ENCODE measurements at places on chromosomes 1 and 21.

DNA sequence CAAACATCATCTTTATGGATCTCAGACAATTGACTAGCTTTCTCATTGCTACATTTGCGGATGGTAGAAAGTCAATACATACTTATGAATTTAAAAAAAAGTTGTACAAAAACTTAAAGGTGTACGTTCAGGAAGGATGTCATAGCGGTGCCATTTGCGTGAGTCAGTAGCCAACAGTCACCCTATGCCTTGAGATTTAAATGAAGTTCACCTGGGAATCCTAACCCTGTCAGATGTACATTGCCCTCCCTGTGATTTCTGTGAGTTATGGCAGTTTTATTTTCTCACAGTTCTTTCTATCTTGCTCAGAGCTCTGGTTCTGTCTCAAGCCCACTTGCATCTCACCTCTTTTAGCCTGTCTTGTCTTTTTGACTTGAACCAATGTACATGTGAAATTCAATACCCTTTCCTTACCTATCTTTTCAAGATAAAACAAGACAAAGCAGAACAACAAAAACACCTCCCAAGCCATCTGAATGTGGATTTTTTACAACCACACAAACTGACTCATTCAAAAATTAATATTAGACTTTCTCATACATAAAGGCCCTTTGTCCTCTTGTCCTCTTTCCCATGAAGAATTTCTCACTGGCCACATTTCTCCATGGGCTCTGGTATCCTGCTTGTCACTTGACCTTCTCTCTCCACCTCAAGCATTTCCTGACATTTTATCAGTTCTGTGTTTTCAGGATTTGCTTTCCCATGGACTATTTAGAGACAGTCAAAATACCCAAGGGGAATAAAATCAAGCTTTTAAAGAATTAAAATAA is 25.3 kb upstream of the ZNF697 start:
- no peak for DNase-seq

DNA sequence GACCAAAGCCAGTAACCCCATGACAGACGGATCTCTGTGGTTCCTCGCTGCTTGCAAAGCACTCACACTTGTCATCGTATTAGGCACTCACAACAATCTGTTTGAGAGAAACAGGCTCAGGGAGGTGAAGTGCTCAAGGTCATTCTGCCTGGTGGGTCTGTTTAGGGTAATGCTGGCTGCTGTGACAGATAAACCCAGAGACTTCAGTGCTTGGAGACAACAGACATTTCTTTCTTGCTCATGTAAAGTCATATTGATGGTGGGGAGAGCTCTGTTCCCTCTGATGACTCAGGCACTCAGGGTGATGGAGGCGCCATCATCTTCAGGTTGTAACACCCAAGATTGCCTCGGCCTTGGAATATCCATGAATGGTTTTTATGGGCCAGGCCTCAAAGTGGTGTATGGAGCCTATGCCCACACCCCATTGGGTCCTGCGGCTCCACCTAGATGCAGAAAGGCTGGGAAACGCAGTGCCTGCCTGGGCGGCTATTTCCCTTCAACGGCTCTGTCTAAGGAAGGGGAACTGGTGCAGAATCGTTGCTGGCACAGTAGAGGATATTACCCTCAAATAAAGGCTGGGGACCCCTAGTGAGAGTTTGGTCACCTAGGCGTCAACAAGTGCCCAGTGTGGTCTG is 71.6 kb upstream of the SELENON start:
- no peak for DNase-seq

- no peak for DNase-seq
Observed at GRCh38 chr1:229479660-229480399, 28.3 kb downstream of the NUP133 start.

DNA sequence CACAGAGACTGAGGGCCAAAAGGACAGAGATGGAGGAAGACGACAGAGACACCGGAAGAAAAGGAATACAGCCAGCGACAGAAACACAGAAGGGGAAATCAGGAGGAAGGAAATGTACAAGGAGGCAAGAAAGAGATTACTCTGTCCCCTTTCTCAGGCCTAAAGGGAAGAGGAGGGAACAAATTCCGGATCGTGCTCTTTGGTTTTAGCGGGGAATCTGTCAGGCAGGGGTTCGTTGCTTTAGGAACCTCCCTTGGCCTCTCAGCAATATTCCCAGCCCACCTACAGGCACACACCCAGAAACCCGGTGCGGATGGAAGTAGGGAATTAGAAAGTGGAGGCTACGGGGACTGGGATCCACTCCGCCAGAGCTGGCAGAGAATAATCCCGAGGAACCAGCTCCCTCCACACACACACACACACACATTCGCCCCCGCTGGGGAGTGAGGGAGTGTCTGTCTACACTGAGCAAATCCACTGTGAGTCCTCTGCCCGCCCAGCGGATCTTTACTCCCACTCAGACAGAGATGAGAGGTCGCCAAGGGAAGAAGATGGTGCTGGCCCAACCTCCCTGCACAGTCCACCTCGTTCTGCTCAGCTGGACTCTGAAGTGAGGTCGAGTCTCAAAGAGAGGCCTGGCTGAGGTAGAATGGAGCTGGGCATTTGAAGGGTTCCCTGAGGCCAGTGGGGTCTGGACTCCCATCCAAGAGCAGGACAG is 5.7 kb downstream of the TAL1 start:
- DNase-seq: no peak

DNA sequence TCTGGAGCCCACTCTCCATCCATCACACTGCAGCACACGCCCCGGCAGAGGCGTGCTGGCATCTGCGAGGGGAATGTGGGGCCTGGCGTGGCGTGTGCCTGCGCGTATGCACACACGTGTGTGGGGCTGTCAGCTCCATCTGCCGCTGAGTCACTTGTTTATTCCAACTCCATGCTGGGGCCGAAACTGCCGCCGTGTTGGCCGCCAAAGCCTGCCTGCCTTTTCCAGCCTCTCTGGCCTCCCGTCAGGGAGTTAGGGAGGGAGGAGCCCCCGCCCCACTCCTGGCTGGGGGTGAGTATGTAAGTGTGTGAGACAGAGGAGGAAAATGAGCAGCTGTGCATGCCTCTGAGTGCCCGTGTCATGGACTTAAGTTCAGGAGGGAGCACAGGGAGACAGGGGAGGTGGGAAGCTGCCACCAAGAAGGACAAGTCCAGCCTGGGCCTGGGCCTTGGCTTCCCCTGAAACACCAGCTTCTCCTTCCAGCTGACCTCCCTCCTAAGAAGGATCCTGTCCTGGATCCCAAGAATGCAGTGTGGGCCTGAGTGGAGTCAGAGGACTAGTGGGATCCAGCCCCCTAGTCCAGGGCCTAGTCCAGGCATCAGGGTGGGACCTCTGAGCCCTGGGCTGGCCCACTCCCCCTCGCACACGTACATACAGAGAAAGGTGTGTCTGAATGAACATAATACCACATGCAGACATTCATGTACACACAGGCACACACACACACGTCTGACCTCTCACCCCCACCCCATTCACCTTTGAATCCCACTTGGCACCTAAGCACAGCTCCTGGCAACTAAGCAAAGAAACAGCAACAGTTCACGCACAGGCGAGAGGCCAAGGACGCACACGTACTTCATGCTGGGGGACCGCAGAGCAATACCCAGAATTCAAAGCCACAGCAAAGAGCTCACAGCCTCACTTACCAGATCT is 24.7 kb downstream of the MEF2D start:
- no peak for DNase-seq

GRCh38 chr1:234782105-234782751 is 172.2 kb upstream of the IRF2BP2 start:
- DNase-seq: no peak

- DNase-seq: no peak
Observed at GRCh38 chr1:16156848-16157495, 1.1 kb upstream of the EPHA2 start.

DNA sequence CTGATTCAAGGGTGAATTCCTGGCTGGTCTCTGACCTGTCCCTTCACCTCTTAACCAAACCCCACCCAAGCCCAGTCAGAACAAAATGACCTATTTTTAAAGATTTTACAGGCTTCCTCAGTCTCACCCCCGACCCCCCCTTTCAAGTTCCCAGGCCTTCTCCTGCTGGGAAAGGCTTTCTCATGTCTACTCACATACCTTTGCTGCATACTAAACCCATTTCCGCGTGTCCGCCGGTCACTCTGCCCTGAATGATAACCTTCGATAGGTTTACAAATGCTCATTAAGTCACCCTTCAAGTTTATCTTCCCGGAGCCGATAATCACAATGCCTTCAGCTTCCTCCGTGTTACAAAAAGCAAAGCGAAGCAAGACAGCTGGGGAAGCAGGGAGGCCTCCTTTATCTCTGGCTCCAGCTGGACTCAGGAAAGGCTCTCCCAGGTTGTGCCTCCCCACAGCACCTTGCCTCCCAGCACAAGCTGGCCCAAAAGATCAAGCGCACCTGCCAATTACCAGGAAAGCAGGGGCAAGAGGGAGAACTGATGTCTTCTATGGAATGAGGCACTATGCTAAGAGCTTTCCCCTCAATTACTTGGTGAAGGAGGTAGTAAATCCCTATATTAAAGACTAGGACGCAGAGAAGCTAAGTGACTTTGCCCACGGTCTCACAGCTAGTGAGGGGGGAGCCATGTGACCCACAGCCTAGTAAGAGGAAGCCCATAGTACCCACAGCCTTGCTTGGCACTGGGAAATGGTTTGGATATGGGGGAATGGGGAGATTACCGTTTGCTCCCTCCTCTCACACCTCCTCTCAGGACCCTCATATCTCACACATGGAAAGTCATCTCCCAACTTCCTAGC is 15.9 kb downstream of the SMIM12 start:
- no peak for DNase-seq
